Hematopoietic multipotent progenitor cell treated with erythropoietin and hydrocortisone succinate and interleukin-3 and kit ligand, for 6 days (in vitro differentiated cells): ENCODE measurements at places on chromosomes 6 and 20.

GRCh38 chr20:18705910-18706309 is 107.7 kb upstream of the SCP2D1 start:
- peak; percentile 24 for DNase-seq

DNA sequence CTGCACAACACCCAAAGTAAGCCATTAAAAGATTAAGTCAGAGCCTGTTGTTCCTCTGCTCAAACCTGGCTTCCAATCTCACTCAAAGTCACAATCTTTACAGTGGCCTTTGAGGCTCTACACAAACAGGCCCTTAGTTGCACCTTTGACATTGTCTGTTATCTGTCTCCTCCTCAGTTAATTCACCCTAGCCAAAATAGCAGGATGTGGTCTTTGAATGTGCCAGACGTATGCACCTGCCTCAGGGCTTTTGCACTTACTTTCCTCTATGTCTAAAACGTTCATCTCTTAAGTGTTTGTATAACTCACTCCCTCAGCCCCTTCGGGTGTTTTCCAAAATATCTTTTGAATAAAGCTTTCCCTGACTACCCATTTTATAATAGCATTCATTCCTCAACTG is 107.7 kb downstream of the EYA4 start:
- no peak for DNase-seq

GRCh38 chr6:44028789-44029310 is 98.4 kb downstream of the MRPL14 start:
- no peak for DNase-seq

GRCh38 chr6:51657491-51657890 is 429.9 kb downstream of the PKHD1 start:
- no peak for DNase-seq

GRCh38 chr20:41366546-41367392 is at the start of gene EMILIN3:
Gene EMILIN3 (minus strand): TSS chr20:41366818. CDS start chr20:41366634, 184 bp downstream.
- DNase-seq, result no peak

DNA sequence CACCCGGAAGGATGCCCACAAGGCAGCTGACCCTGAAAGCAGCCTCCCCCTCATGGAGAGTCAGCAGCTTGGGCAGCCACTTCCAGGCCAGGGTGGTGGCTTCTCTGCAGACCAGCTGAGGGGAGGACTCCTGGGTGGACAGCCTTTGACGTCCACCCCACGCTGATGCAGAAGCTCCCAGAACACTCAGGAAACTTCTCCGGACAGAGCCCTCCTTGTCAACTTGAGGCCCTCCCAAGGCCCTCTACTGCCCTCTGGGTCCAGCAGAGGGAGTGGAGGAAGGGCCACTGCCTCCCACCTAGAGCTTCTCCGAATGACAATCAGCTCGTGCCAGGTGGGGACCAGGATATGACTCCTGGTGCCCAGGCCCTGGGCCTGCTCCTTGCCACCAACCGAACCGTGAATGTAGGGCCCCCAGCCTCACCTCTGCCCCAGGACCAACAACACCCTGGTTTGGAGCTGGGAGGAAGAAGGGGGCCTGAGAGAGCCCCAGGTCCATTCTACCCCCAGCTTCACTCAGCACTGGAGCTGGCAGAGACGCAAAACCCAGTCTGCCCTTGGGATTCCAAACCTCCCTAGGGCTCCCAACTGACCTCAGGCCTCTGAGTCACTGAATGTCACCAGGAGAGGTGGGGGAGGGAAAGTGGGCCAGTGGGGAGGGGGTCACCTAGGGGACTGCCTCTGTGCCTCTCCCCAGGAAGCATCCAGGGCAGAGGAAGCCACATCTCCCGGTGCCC is 10.9 kb upstream of the SLC22A7 start:
- DNase-seq, result no peak

DNA sequence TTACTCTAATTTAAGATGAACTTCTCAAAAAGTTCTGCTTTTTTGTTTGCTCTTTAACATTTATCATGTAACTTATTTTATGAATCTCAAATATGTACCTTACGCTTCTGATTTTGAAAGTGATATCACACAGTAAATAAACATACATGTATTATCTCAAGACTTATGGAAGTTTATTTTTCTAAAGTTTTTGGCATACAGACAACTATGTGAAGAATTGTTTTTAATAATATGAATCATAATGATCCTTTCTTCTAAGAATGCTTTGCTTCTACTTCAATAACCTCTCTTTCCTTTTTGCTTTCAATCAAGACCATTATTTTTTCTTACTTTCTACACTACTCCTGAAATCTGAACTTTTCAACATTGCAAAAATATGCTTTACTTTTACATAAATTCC is 816.4 kb downstream of the EYS start:
- no peak for DNase-seq

DNA sequence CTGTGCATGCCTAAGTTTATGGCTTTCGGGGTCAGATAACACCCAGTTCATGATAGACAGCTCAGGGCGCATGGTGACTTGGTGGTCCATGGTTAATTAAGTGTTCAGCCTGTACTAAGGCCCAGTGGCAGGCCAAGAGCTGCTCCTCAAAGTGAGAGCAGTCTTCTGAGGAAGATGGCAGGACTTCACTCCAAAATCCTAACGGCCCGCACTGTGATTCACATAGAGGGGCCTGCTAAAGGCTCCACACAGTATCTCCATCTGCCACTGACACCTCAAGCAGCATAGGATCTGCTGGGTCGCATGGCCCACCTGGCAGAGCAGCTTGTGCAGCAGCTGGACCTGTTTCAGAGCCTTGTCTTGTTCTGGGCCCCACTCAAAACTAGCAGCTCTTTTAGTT is 10.6 kb upstream of the CST7 start:
- no peak for DNase-seq

- DNase-seq, result no peak
Measured at GRCh38 chr20:3730803-3731672, 1.4 kb upstream of the HSPA12B start.

- DNase-seq, result no peak
Measured at GRCh38 chr6:10386220-10386619, 28.7 kb downstream of the TFAP2A start.

DNA sequence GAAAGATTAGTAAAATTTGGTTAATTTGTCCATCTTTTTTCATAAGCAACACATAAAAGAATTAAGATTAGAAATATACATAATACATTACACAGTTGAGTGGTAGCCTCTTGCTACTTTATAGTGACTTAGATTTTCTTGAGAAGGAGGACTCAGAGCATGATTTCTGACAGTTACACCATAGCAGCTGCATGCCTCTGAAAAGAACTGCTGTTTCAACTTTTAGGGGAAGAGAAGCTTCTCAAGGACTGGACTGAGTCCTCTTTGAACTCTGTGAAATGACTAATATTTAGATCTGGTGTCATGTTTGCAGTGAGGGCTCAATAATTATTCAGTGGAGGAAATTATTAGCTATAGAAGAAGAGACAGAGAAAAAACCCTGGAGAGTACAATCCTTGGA is 272.5 kb downstream of the BTBD9 start:
- DNase-seq, result no peak

DNA sequence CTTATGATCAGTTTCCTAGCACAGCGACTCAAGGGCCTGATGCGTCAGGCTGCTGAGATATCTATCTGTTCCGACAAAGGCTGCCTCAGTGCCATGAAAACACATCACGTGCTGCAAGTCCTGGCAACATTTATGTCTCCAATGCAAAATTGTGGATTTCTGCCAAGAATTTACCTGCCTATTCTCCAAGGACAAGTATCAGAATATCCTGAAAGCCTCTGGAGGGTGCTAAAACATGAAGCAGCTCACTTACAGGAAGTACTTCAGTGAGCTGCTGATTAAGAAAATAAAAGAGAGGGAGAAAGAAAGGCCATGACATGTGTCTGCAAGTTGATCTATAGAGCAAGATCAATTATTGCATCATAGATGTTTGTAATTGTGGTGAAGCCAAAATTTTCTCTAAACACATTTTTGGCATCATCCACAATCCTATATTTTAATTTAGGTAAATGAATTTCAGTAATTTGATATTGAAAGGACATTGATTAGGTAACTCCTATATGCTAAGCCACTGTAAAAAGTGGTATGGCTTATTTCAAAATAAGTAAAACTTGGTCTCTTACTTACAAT is 25.8 kb upstream of the TPBG start:
- DNase-seq, result no peak

DNA sequence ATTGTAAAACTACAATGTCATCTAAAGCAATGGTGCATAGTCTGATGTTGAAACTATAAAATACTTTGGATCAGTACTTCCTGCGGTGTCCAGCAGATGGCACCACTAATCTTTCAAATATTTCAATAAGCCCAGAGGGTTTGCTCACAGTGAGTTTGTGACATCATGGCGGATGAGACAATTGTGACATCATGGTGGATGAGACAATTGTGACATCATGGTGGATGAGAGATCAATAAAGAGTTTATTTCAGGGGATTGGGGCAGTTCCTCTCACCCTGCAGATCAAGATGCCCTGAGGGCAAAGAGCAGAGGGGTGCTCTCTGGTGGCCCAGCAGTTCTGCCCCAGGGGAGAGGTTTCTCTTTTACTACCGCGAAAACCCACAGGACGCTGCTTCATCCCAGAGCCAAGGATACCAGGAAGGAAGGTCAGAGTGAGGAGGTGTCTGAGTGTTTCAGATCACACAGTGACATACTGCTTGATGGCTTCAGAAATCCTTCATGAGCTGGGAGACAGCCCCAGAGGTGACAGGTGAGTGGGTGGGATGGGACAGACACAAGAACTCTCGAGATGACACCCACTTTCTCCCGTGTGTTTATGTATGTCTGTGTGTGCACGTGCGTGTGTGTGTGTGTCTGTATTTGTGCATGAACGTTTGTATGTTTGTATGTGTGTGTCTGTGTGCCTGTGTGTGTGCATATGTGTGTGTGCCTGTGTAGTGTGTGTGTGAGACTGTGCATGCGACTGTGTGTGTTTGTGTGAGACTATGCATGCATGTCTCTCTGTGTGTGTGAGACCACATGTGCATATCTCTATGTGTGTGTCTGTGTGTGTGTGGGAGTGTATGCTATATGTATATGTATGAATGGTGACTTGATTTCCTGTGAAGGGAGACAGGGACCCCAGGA is 7.3 kb upstream of the ULBP2 start:
- DNase-seq, result peak; percentile 85

DNA sequence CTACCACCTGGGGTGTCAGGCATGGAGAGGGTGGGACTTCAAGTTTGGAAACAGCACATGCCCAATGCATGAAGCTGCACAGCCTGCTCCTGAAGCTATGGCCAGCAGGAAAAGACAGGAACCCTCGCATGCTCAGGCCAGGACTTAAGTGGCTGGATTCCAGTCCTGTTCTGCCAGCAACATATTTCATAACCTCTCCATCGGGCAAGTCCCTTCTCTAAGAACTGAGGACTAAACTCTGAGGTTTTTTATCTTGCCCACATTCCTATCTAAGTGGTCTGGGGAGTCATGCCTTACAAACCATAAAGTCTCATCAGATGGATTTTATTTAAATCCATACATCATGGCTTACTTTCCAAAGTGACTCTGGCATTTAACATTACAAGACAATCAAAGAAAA is 27.5 kb upstream of the AGPAT4 start:
- DNase-seq, result peak; percentile 32

GRCh38 chr6:170294813-170295509 is 4.1 kb upstream of the DLL1 start:
- no peak for DNase-seq

DNA sequence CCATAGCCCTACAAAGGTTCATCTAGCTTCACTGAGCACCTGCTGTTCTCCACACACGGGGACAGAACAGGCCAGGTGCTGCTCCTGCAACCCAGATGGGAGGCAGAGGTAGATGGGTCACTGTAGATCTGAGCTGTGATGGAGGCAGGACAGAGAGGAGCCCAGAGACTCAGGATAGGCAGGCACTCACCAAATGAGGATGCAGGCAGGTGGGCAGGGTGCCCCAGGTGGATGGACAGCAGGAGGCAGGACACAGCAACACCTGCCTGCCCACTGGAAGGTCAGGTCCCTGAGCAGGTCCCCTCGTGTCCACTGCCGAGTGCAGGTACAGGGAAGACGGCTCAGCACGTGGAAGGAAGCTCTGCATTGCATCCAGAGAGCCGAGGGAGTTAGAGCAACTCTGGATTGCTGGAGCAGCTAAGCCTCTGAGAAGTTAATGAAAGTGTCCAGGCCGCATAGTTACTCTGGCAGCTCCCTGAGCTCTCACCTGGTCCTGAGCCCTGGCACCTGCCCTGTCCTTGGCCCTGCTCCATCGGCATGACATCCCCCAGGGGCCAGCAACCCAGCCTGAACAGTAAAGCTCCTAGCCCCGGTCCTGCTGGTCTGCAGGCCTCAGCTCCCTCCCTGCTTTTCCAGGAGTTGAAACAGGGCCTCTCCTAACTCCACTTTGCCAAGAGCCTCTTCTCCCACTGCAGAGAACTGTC is 4.9 kb upstream of the YTHDF1 start:
- DNase-seq, result no peak

DNA sequence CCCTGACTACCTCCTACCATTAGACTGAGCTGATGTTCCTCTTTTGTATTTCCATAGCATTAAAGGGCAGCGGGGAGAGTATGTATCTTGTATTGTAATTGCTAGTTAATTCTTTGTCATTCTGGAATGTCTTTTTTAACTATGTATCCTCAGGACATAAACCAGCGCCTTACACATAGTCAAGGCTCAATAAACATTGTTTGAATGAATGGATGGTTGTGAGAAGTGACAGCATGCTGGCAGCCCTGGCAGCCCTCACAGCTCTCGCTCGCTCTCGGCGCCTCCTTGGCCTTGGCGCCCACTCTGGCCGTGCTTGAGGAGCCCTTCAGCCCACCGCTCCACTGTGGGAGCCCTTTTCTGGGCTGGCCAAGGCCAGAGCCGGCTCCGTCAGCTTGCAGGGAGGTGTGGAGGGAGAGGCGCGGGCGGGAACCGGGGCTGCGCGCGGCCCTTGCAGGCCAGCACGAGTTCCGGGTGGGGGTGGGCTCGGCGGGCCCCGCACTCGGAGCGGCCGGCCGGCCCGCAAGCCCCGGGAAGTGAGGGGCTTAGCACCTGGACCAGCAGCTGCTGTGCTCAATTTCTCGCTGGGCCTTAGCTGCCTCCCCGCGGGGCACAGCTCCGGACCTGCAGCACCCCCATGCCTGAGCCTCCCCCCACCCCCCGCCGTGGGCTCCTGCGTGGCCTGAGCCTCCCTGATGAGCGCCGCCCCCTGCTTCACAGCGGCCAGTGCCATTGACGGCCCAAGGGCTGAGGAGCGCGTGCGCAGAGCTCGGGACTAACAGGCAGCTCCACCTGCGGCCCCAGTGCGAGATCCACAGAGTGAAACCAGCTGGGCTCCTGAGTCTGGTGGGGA is 93.1 kb downstream of the RNF182 start:
- DNase-seq, result no peak

- peak; percentile 57 for DNase-seq
Measured at GRCh38 chr6:44126320-44127149, 717 bp downstream of the MRPL14 start.

- DNase-seq, result peak; percentile 12
Measured at GRCh38 chr6:46015119-46015968, at the start of gene CLIC5. Gene CLIC5 (minus strand): TSS chr6:46015860. CDS start chr6:46015542, 318 bp downstream.

- DNase-seq, result no peak
Measured at GRCh38 chr6:92069781-92070180, 1349.6 kb downstream of the EPHA7 start.

- DNase-seq, result no peak
Measured at GRCh38 chr20:63035603-63036185, 28.9 kb upstream of the BHLHE23 start.

GRCh38 chr20:7090811-7091210 is 323.3 kb downstream of the BMP2 start:
- DNase-seq, result no peak
